ENCODE measurements at places on chromosomes 12 and 14.

DNA sequence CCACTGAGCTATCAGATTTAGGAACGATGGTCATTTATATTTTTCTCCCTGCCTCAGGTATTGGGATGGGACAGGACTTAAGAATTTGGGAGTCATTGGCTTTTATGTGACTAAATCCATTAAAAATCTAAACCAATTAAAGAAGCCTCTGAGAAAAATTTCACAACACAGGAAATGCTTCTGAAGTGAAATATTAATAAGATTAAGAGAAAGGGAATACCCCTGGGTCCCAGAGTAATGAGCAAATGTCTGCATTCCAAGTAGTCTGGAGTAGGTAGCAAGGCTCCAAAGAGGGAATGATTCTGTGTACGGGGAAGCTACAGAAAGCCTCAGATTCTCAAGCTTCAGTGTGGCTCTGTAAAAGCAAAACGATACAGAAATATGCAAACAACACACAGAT, 707 bp upstream of the MED6 start:
- DNase-seq, result no peak

GRCh38 chr14:65095633-65096205, 6.6 kb downstream of the MAX start:
- DNase-seq, result no peak

DNA sequence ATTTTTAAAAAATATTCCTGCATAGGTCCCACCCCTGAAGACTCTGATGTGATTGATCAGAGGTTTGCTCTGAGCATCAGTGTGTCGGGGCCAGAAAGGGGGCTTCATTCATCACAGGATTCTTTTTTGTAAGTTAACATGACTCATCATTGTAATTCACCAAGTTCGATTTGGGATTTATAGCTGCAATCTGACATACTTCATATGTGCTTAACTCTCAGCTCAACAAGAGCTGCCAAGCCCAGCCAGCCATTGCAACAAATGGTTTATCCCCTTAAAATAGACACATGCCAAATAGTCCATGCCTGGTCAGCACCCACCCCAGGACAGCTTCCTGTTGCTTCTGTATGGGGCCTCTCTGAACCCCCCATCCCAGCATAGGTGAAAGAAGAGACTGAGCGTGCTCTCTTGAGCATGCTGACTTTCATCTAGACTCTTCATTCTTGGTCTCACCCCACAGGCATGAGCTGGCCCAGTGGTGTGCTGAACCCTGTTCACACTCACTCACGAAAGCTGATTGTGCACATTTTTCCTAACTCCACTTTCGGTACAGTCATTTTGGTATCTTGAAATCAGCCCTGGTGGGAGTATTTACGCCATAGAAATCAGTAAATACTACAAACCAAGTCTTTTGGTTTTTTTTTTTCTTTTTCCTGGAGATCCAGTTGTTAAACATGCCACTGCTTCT, 101.4 kb downstream of the STAB2 start:
- no peak for DNase-seq

DNA sequence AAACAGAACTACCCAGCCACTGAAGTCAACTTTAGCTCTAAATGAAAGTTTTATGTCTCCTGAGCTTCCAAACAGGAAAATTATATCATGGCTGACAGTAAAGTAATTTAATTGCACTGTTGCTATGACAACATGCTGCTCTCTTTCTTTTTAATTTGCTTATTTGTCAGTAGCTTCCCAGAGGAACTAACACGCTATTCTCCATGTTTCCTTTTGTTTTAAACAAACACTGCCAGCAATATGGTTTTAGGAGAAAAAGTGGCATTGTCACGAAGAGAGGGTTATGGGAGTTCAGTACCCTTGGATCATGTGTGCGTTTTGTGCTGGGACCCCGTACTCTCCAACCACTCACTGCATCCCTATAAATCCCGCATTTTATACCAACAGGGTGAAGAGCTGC, 1.9 kb downstream of the FOXN3 start:
- no peak for DNase-seq

DNA sequence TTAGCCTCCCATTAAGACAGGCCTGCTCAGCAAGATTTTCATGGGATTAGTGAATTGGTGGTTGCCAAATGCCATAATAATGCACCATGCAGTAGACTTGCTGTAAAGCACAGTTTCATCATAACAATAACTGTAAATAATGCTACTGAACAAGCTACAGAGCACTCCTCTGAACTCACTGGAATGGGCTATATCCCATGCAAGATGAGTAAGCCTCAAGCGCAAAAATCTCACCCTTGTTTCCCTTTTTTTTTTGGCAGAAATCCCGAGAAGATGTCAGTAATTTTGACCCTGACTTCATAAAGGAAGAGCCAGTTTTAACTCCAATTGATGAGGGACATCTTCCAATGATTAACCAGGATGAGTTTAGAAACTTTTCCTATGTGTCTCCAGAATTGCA, 145.9 kb upstream of the HIF1A start:
- no peak for DNase-seq

- DNase-seq, result no peak
Measured at GRCh38 chr12:10392394-10392930, 2.6 kb upstream of the KLRK1 start.

DNA sequence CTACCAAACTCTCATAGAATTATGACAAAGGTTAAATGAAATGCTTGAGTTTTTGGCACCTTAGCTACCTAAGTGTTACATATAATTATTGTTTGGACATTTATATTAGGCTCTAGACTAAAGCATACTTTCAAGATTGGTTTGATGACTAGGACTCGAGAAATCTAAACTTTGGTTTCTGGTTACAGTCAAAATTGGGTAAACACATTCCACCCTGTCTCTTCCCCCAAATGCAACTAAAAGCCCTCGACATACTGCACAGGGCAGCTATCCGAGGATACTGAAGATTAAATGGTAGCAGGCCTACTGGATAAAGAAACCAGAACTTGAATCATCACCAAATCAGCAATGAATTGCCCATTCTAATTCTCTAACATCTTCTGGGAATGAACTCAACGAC, 369.1 kb downstream of the PRKD1 start:
- DNase-seq, result no peak
